PC-3 (cell line): ENCODE measurements at places on chromosomes 12 and 14.
A peak's percentile ranks its signal among the peaks of the same experiment; 100 is the strongest.

GRCh38 chr12:19648591-19648990 lies 209.3 kb downstream of the AEBP2 start:
- DNase-seq: no peak

- no peak for DNase-seq
Observed at GRCh38 chr12:62787611-62788010, 147.3 kb downstream of the PPM1H start.

DNA sequence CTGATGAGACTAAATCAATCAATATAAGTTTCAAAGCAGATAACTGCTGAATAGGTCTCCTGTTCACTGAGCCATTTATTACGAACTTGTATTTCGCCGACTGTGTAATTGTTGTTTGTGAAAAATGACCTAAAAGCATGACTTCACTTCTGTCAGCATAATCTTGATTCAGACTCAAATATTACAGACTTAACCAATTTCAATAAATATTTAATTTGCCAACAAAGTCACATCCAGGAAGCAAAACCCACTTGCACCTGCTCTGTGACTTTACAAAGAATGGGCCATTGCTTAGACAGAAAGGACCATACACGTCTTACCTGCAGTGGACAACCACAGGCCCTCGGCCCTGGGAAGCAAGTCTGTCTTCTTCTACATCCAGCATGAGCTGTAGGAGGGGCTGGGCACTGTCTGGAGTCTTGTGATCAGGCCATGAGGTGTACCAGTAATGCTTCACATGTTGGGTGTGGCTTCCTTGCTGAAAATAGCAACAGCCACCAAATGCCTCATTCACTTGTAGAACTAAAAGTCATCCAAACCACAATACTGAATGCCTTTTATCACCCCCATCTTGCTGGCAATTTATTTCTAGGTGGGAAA lies 23.5 kb upstream of the PTPRB start:
- peak; percentile 82 for DNase-seq

DNA sequence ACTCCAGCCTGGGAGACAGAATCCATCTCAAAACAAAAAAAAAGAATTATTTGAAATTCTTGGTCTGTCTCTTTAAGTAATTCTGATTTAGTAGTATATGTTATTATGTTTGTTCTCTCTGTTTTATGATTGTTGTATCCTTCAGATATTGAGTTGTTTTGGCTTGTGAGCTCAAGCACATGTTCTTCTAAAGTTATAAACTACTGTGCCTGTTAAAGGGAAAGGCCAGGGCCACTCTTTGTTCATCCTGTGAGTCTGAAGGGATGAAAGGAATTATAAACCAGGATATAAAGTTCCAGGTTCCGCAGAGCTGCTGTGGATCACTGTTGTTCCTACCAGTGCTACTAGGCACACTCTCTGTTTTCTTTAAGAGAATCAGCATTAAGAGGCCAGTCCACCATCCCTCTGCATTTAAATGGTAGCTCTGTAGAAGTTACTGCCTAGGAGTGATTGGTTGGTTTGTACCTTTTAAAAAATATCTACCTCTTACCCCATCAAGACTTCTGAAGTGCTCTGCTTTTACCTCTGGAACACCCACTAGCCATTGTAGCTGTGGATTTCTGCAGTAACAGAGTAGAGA lies 14.1 kb downstream of the TMTC3 start:
- DNase-seq: no peak

GRCh38 chr14:87935886-87936285 lies 57.1 kb downstream of the GALC start:
- DNase-seq: no peak

- peak; percentile 56 for DNase-seq
Observed at GRCh38 chr12:69027411-69027881, 94.5 kb upstream of the CPM start.

GRCh38 chr12:87793131-87793530 lies 236.1 kb downstream of the C12orf50 start:
- no peak for DNase-seq

GRCh38 chr12:107670999-107671643 lies 14.5 kb upstream of the PWP1 start:
- DNase-seq: peak; percentile 20

DNA sequence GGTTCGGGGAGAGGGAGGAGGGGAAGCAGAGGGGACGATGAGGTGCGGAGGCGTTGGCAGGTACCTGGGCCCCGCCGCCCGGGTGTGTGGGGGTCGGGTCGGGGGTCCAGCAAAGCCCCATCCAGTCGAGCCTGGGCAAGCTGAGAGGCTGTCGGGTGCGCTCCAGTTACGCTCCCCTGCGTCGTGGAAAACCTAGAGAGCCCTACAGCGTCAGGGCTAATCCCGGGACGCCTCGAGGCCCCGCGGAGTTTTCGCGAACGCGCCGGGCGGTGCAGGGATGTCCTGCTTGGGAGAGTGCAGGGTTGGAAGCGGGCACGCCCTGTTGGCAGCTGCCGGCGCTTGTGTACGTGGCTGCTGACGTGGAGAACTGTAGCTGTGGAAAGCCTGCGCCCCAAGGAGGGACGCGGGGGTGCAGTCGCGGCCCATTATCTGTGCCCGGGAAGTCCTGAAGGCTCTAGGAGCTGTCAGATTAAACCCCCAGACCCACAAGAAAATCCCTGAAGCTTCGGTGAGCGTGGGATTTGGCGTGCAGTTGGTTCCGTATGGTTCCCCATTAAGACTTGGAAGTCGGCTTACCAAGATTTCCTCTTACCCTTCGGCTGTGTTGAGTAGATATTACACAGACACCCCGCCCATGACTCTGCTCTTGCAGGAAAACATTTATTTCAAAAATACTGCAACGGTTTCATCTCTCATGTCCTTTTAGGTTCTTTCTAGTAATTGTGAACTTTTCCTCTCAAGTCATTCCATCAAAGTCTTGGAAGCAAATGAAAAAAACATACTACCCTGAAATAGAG lies 11.3 kb upstream of the SLC38A2 start:
- DNase-seq: peak; percentile 78
